ENCODE measurements at places on chromosomes 7 and 10. TPM values are rescaled to one million over a fixed set of nuclear protein-coding genes. Genes with fewer than 3 reads are reported as not detected.

DNA sequence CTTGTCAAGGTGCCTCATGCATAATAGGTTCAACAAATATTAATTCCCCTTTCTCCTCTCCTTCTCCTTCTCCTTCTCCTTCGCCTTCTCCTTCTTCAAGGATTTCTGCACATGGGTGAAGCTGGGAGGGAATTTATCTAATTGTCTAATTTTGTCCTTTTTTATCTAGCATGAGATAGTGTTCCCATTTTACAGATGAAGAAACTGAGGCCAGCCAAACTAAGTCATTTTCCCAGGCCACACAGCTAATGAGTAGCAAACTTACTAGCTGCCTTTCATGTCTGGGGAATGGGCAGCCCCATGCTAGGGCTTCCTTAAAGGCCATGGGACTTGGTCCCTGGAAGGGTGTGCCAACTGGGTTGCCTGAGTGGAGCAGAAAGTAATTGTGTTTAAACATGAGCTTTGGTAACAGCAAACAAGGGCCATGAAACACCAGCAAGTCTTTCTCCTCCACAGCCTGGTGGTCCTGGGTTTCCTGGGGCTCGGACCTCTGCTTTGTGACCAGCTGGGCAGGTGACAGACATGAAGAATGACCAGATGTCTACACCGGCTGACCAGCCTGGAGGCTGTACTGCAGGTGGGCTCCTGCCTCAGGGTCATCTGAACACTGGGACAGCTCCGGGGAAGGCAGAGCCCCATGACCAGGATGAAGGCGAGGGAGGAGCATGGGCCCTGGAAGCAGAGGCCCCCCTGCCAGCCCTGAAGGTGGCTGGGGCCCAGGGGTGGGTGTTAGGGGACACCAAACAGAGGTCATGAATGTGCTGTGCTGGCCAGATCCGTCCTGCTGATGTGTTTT lies 138.0 kb downstream of the PTPN20 start:
- no peak for DNase-seq
- peaks cover 7% of the 10 kb centered on the region for H3K27me3 ChIP-seq
- no peaks in the 10 kb centered on the region for H3K36me3 ChIP-seq
- H3K27ac ChIP-seq = no peak overlapping the region
- no peak overlapping the region for H3K4me3 ChIP-seq

DNA sequence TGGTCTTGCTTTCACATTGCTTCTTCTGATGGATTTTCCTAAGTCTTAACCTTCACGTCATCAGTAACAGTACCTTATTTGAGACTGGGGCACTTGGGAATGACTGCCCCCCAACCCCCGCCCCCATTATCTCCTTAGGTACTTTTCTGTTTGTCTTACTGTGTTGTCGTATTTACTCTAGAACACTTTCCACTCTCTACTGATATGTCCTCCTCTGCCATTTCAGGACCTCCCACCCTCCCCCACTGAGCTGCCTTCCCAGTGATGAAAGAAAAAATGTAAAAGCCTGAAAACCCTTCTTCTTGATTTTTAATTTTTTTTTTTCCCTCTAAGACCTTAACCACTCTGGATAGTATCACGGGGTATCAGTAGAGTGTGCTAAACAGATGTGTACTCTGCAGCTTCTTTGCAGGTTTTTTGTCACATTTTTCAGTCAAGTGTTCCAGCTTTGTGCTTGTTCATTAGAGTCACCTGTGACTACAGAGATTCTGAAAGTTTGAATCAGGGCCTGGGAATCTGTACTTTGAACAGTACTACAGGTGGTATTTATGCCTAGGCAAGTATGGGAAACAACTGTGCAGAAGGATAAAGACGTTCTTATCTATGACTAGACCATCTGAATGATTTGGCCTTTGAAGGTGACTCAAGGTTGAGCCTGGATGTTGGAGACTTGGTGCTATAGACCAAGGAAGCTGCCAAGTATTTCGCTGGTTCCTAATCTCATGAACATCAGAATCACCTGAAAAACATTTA lies 8.3 kb downstream of the CALU start:
- peaks cover 27% of the 10 kb centered on the region for H3K36me3 ChIP-seq
- DNase-seq = no peak
- H3K4me3 ChIP-seq = no peak overlapping the region
- peaks cover 64% of the 10 kb centered on the region for H3K4me1 ChIP-seq

DNA sequence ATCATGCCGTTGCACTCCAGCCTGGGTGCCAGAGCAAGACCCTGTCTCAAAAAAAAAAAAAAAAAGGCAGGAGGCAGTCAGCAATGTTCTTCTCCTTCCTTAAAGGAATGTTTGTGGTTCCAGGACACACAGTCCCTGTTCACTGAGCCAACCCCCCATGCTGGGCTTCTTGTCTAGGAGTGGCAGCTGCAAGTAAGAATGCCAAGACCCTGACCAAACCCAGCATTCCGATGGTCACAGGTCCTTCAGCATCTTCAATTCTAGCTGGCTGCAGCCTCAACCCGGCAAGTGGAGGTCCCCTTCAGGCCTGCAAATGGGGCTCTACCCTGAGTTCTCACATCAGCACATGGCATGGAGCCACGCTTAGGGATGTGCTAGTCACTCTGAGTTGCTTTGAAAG lies 38.2 kb upstream of the CUX1 start:
- no peaks in the 10 kb centered on the region for H3K36me3 ChIP-seq
- no peak for DNase-seq
- H3K27me3 ChIP-seq = peaks cover 39% of the 10 kb centered on the region

DNA sequence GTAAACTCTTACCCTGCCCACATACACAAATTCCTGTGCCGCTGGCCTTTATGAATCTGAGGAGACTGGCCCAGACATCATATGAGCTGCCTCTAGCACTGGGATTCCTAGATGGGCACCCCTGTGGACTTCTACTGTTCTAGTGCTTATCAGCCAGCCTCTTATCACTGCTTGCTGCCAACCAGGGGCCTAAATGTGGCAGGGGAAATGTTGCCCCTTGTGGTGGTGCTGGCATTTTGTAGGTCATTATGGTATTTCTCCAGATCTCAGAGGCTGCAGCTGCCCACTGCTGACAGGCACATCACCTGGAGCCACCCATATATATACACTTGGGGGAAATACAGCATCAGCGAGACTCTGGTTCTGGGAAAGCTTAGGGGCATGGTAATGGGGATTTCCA lies 5.4 kb downstream of the SFR1 start:
- H3K27me3 ChIP-seq = no peaks in the 10 kb centered on the region
- H3K4me1 ChIP-seq = peaks cover 16% of the 10 kb centered on the region
- peaks cover 15% of the 10 kb centered on the region for H3K36me3 ChIP-seq
- DNase-seq = no peak

Gene DDIT4
- 66.3 TPM for total RNA-seq

Gene ELMO1
- 10.0 TPM for total RNA-seq

DNA sequence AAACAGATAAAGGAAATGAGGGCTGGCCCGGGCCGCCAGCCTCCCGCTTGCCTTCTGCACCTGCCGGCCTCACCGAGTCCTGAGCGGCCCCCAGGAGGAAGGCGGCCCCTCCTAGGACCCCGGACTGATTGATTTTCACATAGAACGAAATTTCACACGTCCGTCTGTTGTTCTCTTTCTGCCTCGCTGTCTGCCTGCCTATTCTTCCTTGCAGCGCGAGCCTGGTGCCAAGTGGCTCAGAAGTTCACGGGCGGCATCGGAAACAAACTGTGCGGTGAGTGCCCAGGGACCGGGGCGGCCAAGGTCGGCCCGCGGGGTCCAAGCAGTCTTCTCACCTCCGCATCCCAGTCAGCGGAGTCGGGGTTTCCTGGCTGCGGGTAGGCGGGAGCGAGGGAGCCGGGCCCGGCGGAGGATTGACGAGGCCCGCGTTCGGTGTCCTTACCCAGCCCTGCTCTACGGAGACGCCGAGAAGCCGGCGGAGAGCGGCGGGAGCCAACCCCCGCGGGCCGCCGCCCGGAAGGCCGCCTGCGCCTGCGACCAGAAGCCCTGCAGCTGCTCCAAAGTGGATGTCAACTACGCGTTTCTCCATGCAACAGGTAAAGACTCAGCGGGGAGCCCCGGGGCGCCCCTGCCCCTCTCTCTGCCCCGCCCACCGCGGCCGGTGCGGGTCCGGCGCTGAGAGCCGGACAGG lies 967 bp downstream of the GAD2 start:
- H3K27ac ChIP-seq = no peak overlapping the region
- no peaks in the 10 kb centered on the region for H3K36me3 ChIP-seq
- peaks cover 37% of the 10 kb centered on the region for H3K4me1 ChIP-seq

Gene RRP12
- total RNA-seq = 15.2 TPM

DNA sequence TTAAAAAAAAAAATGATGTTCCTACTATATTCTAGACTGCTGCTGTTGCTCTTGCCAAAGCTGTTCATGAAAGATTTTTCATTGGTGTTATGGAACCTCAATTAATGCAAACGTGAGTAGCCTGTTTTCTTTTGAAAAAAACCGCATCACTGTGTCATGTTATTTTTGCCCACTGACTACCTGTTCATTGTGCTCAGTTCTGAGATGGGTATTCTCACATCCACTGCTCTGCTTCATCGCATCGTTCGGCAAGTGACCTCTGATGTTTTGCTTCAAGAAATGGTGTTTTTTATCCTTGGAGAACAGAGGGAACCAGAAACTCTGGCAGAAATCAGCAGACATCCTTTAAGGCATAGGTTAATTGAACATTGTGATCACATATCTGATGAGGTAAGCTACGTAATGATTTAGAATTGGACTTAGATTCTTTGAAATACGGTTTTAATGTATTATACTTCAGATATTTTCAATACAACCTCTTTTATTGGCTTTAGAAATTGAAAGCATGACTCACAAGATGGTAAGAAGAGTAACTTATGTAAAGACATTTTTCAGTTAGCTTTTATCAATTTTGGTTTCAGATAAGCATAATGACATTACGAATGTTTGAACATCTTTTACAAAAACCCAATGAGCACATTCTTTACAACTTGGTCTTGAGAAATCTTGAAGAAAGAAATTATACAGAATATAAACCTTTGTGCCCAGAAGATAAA lies 24.6 kb downstream of the FHIP2A start:
- H3K4me3 ChIP-seq = no peak overlapping the region
- no peak for DNase-seq
- no peak overlapping the region for H3K27ac ChIP-seq
- H3K27me3 ChIP-seq = no peaks in the 10 kb centered on the region
- no peaks in the 10 kb centered on the region for H3K4me1 ChIP-seq

- H3K27me3 ChIP-seq = no peaks in the 10 kb centered on the region
- no peak overlapping the region for H3K27ac ChIP-seq
- H3K4me1 ChIP-seq = no peaks in the 10 kb centered on the region
Observed at GRCh38 chr7:109020251-109020650, 450.6 kb downstream of the DNAJB9 start.

Gene OR13A1
- total RNA-seq = not detected

DNA sequence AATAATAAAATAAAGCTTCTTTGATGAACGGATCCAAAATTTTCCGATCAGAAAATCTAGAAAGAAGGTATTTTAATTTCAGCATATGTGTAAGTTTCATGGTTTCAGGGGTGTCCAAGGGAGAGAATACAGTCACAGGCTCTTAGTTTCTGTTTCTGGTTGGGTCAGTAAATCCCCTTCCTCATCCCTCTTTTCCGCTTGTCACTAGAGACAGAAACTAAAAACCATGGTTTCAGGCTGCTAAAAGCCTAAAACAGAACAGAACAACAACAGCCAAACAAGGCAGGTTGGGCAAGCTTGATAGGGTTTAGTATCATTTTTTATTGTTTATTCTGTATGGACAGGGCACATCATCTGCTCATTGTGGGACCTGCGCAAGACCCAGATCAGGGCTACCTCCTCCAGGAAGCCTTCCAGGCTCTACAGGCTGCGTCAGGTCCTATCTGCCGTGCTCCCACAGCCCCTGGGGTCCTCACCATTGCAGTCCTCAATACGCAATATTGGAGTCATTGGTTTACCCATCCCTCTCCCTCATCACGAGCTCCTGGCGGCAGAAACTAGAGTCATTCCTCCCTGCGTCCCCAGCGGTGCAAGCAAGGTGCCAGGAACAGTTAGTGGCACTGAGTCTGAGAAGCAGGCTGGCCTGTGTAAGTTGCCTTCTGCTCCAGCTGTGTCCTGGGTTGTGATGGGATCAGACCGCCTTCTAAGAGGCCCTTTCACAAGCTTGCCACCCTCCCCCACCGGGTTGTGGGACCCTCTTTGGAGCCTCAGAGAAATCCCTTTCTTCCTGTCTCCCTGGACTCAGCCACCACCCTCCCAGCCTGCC lies 70.2 kb upstream of the CUX1 start:
- no peak for DNase-seq
- peaks cover 13% of the 10 kb centered on the region for H3K4me1 ChIP-seq

Gene PON2
- total RNA-seq = 36.5 TPM

Gene NET1
- 11.3 TPM for total RNA-seq

GRCh38 chr10:93566435-93567276 lies at the start of gene FFAR4:
Gene FFAR4, plus strand, starts transcription at chr10:93566665. Its CDS starts 56 bp downstream, at chr10:93566721.
- no peak within 1 kb of the TSS for H3K27ac ChIP-seq
- peaks cover 16% of the 10 kb centered on the region for H3K4me1 ChIP-seq
- DNase-seq = peak; percentile 45
- peak within 1 kb of the TSS; percentile 51 for H3K4me3 ChIP-seq

Gene FXYD4
- total RNA-seq = not detected

Gene GSDME
- 5.6 TPM for total RNA-seq

GRCh38 chr7:137484326-137484725 lies 140.8 kb upstream of the PTN start:
- H3K27ac ChIP-seq = no peak overlapping the region
- H3K27me3 ChIP-seq = no peaks in the 10 kb centered on the region
- H3K36me3 ChIP-seq = no peaks in the 10 kb centered on the region
- no peaks in the 10 kb centered on the region for H3K4me1 ChIP-seq

Gene AIFM2
- 16.8 TPM for total RNA-seq

GRCh38 chr10:88156341-88156740 lies 292.9 kb downstream of the PTEN start:
- no peak overlapping the region for H3K4me3 ChIP-seq
- peaks cover 14% of the 10 kb centered on the region for H3K4me1 ChIP-seq
- DNase-seq = no peak
- H3K27ac ChIP-seq = peak overlapping the region; percentile 9
- no peaks in the 10 kb centered on the region for H3K27me3 ChIP-seq

- peak overlapping the region; percentile 58 for H3K27ac ChIP-seq
- DNase-seq = no peak
- H3K4me3 ChIP-seq = no peak overlapping the region
- H3K36me3 ChIP-seq = no peaks in the 10 kb centered on the region
- H3K4me1 ChIP-seq = peaks cover 43% of the 10 kb centered on the region
Observed at GRCh38 chr7:17292843-17293242, 5.6 kb upstream of the AHR start.

Gene ANKRD61
- not detected for total RNA-seq

GRCh38 chr10:122658356-122659049 lies 41.1 kb downstream of the C10orf120 start:
- H3K36me3 ChIP-seq = no peaks in the 10 kb centered on the region
- no peak overlapping the region for H3K27ac ChIP-seq
- H3K27me3 ChIP-seq = peaks cover 27% of the 10 kb centered on the region
- H3K4me1 ChIP-seq = no peaks in the 10 kb centered on the region
- no peak for DNase-seq
